GM23338 (cell line): ENCODE measurements at places on chromosomes 4 and X.

DNA sequence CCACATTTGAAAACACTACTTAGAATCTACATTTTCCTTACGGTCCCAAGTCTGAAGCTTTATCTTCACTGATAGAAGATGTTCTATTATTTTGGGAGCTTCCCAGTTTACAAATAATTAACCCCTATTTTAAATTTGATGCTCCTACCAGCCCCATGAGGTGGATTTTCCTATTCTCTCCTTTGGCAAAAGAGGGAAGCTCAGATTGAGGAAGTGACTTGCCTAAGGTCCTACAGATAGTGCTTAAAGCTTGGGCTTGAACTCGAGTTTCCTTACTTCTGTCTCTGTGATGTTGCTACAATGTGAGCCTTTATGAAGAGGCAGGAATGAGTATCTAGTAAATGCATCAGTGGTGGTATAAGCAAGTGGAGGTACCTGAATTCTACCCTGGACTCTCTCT lies 27.5 kb downstream of the HEPH start:
- DNase-seq = no peak

- DNase-seq = no peak
Observed at GRCh38 chr4:54371173-54371572, 142.1 kb downstream of the PDGFRA start.

DNA sequence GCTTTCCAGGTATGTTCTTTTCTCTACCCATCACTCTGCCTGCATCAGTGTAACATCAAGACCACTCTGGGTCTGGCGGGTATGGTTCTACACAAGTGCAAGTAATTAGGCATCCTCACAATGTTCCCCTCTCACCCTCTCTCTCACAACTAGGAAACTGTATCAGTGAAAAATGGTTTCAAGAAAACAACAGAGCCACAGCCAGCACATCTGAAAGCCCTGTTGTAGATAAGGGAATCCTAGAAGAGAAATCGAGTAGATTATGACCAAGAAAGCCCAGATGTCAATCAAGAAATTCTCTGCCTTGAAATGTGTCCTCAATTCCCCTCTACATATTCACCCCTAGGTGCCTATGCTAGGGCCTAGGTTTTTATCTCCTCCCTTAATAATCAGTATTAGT lies 281.3 kb upstream of the ANKRD50 start:
- DNase-seq = no peak

- no peak for DNase-seq
Observed at GRCh38 chrX:38563030-38563429, 1.7 kb downstream of the TSPAN7 start.

- no peak for DNase-seq
Observed at GRCh38 chrX:148322906-148323305, 177.5 kb upstream of the AFF2 start.

DNA sequence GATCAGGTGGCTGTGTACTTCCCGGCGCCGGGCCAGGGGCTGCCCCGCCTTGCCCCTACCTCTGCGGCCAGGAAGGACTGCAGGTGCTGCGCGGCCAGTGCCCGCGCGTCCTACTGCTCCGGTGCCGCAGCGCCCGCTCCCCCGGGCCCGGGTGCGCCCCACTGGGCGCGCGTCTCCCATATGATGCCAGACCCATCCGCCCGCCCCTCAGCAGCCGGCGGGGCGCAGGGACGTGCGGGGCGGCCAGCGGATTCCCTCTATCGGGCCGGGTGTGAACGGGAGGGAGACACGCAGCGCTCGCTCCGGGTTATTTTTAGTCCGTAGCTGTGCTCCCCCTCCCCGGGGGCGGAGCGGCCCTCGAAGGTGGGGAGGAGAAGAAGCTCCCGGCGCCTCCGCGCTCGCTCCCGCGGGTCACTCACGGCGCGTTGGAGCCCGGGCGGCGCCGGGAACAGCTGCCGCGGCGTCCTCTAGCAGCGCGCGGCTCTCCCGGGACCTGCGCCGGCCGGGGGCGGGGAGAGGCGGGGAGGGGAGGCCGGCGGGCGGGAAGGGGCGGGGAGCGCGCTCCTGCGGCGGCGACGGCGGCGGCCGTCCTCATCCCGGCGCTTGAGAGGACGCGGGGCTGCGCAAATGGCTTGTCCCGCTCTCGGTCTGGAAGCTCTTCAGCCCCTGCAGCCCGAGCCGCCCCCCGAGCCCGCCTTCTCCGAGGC lies 103.6 kb downstream of the UCHL1 start:
- DNase-seq = peak; percentile 74

- no peak for DNase-seq
Observed at GRCh38 chr4:169971456-169972015, 54.7 kb downstream of the MFAP3L start.

- DNase-seq = no peak
Observed at GRCh38 chrX:36445566-36445965, 526.0 kb downstream of the CFAP47 start.

DNA sequence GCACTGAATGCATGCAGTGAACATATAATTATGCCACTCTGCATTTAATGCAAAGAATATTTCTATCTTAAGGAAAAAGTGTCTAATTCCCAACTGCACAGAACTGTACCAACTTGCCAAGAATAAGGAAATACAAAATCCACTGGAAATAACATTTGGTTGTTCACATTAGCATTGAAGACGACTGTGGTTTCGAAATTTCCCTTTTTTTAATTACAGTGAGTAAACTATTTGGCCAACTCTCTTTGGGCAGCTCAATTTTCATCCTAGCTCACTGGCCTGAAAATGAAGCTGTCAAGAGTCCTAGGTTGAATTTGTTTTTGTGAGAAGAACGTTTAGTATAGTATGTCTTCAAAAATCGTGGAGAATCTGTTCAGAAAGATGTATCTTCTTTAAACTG lies 81.6 kb upstream of the MID1 start:
- DNase-seq = no peak

DNA sequence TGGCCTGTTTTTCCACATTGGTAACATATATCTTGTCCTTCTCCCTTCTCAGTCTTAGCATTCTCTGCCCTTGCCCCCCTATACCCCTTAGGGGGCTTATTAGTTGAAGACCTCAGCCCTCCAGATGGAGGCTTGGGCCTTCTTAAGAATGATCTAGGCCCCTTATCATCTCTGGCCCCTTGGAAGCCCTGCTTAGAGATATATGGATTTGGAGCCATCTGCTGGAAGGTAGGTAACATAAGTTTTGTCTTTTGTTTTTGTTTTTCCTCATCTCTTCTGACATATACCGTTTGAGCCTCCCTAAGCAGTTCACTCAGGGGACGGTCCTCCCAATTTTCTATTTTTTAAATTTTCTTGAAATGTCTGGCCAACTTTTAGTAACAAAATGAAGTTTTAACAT lies 48.3 kb upstream of the NAP1L2 start:
- peak; percentile 63 for DNase-seq

DNA sequence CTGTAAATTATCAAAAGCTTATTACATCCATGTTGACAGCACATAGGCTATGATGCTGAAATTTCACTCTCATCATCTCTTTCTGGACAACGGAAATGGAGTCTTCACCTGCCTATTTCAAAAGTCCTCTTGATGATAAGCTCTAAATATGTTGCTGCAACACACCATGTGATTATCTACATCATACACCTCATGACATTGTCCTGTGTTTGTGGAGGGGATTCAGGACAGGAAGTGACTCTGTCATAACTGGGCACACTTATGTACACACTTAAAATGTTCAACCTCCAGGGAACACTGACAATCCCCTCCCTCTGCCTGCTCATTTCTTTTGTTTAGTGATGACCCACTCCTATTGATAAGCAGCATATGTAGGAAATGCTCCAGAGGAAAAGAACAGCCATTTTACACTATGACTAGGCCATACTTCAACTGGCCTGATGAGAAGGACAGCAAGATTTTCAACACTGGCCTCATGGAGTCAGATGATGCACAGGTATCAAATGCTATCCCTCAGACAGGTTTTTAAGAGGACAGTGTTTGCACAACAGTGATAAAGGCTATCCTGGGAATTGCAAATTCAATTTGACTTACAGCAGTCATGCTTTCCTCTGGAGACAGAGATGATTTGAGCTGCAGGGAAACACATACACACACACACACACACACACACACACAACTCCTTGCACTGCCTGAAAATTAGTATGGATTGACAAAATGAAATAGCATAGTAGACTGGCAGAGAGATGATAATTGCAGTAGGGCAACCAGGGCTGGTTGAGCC lies 163.3 kb upstream of the RASGEF1B start:
- no peak for DNase-seq

GRCh38 chr4:157575339-157575738 lies 354.8 kb downstream of the GRIA2 start:
- no peak for DNase-seq

DNA sequence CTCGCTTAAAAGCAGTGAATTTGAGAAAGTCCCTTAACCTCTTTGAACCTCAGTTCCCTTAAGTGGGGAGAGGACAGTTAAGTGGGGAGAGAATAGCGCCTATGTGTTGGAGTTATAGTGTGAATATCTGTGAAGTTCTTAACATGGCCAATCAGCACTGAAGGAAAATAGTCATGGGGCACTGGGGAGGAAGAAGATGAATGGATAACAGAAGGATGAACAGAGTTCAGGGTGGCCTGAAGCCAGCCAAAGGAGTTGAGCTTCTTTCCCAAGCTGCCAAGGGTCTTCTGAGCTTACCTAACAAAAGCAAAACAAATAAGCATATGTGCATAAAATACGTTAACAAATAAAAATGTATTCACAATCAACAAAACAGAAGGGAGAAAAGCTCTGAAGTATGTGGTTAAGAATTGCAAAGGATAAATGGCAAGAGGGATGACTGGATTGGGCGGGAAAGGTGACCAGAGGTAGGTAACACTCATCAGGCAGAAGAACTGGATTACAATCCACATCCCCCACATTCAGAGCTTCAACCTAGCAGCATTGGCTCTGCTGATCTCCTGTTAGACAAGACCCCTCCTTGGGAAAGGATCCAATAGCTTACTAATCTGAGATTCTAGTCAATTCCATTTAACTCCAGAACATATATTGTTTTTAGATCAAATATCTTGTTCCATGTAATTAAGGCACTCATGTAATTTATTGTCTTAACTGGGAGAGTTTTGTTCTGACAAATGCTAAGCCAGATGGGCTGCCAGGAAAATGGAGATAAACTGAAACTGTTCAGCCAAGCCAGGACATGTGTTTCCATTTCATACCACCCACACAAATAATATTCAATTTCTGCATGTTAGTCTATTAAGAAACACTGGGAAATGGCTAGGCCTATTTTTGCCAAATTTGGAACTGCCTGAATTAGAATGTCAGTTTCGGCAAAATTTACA lies 221.2 kb downstream of the LDB2 start:
- DNase-seq = no peak

GRCh38 chr4:17812801-17813200 lies 2.0 kb downstream of the NCAPG start:
- no peak for DNase-seq

GRCh38 chr4:103046416-103047290 lies 27.1 kb upstream of the SLC9B1 start:
- peak; percentile 84 for DNase-seq

- DNase-seq = no peak
Observed at GRCh38 chr4:39732728-39733127, 34.8 kb downstream of the UBE2K start.

DNA sequence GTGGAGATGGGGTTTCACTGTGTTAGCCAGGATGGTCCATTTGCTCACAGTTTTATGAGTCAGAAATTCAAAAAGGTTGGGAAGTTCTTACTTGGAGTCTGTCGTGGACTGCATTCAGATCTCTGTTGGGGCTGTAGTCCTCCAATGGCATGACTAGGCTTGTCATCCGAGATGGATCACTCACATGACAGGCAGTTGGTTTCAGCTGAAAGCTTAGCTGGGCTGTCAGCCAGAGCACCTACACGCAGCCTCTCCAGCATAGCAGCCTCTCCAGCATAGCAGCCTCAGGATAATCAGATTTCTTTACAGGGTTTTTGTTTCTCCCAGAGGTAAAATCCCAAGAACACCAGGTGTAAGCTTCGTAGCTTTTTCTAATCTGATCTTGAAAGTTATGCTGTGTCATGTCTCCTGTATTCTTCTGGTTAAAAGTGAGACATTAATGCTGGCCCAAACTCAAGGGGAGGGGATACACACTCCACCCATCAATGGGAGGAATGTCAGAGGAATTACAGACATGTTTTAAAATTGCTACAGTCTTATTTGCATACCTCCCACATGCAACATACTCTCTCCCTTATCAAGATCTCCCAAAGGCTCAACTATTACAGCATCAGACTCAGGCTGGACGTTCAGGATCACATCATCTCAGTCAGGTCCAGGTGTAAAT lies 31.6 kb upstream of the SOD3 start:
- no peak for DNase-seq

DNA sequence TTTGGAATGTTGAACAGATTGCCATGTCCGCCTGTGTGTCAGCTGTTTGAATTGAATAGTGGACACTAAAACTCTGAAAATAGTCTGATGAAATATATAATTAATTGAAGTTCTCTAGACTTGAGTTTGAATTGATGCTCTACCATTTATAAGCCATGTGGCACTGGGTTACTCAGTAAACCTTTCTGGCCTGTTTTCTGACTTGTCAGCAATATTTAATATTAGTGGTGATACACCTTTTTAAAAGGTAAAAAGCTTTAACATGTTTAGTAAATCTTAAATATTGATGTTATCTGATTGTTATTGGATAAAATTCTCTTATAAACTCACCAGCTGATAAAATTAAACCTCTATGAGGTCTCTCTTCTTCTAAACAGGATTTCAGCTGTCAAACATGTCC lies 695.4 kb upstream of the HS3ST1 start:
- no peak for DNase-seq

DNA sequence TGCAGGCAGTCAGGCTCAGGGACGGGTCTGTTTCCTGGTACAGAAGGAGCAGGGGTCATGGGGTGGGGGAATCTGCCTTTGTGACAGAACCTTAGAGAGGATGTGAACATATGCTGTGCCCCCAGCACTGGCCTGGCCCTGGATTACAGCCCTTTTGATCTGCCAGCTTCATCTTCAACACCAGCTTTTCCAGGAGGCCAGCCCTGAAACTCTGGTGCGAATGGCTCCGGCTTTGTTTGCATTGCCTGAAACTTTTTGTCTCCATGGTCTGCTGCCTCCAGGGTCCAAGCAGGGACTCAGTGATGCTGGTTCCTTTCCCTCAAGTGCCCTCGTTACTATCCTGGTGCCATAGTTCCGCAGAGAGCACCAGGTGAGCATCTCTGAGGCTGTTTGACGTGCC lies 2.1 kb downstream of the CNGA2 start:
- no peak for DNase-seq

DNA sequence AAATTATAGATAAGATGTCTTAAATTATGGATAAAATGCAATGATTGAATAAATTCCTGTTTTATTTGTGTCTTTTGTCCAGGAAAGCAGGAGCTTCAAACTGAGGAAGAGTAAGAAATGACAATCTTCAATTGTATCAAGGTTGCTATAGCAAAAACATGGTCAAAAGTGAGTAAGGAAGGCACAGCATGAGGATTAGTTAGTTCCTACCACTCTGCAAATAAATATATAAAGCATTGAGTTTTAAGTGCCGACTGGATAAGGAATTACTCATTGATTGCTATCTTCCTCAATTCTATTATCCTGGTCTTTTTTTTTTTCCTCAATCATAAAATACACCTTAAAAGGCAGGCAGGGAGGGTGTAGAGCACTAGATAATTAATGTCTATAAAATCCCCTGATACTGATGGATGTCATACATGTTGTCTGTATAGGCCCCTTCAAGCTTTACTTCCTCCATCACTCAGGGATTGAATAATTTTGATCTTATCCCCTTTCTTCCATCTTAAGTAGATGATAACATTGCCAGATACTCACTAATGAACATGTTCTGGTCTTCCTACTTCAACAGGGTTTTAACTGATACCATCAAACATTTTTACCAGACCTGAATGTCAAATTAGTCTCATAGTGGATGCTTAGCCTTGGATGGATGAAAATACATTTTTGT lies 86.6 kb downstream of the MID1 start:
- no peak for DNase-seq
